Fibroblast of skin of right biceps (primary cell): ENCODE measurements at places on chromosomes 2 and 18.

DNA sequence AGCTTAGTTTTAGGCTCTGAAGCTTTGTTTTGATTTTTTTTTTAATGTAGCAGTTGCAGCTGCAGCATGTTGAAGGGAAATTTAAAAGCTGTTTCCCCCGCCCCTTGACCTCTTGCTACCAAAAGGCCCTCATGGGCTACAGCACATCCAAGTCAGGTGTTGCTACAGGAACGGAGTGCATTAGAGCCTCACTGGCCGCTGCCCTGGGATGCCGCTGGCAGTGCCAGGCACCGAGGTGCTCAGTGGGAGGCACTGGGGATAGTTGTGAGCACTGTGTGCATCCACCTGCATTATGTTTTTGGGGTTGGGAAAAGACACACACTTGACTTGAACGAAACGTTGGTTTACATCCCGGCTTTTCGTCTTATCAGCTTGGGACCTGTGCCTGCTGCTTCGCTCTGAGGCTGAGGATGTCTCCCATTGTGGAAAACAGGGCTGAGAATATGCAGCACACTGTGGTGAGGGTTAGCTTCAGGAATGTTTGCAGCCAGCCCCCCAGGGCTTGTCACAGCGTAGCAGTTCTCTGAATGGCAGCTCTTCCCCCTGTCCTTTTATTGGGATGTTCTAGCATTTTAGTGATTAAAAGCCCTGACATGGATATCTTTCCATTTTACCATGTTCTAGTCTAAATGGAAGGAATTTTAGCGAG lies 24.1 kb downstream of the DCDC2C start:
- no peak for DNase-seq

- no peak for DNase-seq
Observed at GRCh38 chr2:202636213-202636513, 1.4 kb downstream of the FAM117B start.

- DNase-seq = no peak
Observed at GRCh38 chr2:230958820-230959756, 34.0 kb upstream of the GPR55 start.

- no peak for DNase-seq
Observed at GRCh38 chr2:232456296-232457120, 555 bp downstream of the ALPI start.

DNA sequence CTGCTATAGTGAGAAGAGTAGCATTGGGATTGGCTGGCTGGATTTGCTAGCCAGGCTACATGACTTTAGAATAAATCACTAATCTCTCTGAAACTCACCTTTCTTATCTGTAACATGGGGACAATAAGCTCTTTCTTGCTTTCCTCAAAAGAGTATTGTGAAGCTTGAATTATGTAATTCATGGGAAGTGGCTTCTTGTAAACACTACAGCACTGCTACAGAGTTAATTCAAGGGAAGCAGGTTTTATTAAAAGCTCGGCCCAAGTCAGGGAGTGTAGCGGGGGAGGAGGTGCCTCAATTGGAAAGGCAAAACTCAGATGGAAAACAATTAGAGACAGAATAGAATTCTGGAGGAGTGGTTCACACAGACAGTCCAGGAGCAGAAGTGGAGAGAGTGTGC lies 100.9 kb upstream of the CELF4 start:
- no peak for DNase-seq

- no peak for DNase-seq
Observed at GRCh38 chr2:233856184-233856583, 1.8 kb upstream of the HJURP start.

DNA sequence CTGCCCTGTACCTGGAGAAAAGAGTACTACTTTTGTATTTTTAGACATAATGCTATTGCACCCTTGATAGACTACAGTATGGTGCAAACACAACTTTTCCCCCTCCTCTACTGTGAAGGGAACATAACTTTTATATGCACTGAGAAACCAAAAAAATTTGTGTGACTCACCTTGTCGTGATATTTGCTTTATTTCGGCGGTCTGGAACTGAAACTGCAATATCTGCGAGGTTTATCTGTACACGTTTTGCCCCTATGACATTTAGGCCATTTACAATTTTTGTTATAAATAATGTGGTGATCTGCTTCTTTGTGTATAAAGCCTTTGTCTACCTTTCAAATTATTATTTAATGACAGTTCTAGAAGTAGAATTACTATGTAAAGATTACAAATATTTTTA lies 34.4 kb upstream of the AAK1 start:
- no peak for DNase-seq

DNA sequence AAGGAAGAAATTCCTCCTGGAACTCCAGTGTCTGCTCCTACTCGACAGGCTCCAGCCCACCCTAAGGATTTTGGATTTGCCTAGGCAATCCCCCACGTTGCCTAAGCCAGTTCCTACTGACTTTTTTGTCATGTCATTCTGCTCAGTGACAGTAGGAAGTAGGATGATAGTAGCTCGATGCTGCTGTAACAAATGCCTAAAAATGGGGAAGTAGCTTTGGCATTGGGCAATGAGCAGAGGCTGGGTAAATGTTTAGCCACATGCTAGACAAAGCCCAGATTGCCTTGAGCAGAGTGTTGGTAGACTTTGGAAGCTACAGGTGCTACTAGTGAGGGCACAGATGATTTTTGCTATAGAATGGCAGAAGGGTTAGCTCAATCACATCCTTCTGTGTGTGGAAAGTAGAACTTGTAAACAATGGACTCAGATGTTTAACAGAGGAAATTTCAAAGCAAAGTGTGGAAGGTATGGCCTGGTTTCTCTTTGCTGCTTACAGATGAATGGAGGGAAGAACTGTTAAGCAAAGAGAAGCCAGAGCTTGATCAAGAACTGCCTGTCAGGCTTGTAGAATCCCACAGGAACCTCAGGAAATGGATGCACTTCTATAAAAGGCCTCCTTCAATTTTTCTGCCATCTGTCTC lies 154.8 kb downstream of the RNF144A start:
- DNase-seq = no peak

DNA sequence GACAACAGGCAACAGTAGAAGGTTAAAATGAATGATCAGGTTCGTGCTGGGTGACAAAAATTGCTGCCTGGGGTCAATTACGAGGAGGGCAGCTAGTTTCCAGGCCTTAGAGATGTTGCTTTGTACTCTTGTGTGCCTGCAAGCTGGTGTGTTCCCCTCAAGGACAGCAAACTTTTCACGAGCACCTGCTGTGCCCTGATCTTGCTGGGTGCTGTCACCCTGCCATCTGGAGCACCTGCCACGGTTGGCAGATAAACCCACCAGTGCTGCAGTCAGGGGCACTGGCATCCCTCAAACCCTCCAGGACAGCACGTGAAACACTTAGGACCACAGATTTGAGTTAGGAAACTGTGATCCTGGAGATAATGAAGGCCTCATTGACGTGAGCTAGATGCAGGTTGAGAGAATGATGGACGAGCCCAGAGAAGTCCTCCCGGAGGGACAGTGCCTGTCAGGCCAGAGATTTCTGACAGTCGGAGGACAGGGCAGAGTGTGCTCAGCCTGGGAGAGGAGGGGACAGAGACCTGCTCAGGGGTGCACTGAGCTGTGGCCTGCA lies 104.3 kb upstream of the RAB12 start:
- no peak for DNase-seq

- DNase-seq = no peak
Observed at GRCh38 chr18:46062781-46063180, 9.3 kb downstream of the PSTPIP2 start.

DNA sequence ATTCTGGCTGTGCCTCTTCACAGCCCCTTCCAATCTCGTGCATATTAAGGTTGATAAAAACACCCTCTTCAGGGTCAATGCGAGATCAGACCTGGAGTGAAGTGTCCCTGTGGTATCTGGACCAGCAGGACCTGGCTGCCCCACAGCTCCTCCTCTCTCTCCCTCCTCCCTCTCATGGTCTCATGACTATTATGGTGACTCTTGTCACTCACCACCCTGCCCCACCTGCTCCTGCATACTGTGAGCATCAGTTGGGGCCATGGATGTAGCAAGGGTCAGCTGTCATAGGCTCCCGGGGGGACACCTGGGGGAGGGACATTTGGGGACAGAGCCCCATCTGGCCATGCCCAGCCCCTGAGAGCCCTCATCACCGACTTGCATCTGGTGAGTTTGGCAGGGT lies 50.2 kb downstream of the ODC1 start:
- no peak for DNase-seq

GRCh38 chr2:106719222-106719621 lies 166.7 kb downstream of the ST6GAL2 start:
- no peak for DNase-seq

- no peak for DNase-seq
Observed at GRCh38 chr18:56186319-56186718, 452.1 kb downstream of the TXNL1 start.

GRCh38 chr2:33498291-33498956 lies 22.0 kb downstream of the RASGRP3 start:
- DNase-seq = no peak

GRCh38 chr2:204207866-204208265 lies 271.3 kb downstream of the ICOS start:
- DNase-seq = no peak

- no peak for DNase-seq
Observed at GRCh38 chr2:15654727-15655073, 63.0 kb downstream of the DDX1 start.

GRCh38 chr2:84924173-84925106 lies 19.0 kb downstream of the TMSB10 start:
- peak; percentile 74 for DNase-seq

DNA sequence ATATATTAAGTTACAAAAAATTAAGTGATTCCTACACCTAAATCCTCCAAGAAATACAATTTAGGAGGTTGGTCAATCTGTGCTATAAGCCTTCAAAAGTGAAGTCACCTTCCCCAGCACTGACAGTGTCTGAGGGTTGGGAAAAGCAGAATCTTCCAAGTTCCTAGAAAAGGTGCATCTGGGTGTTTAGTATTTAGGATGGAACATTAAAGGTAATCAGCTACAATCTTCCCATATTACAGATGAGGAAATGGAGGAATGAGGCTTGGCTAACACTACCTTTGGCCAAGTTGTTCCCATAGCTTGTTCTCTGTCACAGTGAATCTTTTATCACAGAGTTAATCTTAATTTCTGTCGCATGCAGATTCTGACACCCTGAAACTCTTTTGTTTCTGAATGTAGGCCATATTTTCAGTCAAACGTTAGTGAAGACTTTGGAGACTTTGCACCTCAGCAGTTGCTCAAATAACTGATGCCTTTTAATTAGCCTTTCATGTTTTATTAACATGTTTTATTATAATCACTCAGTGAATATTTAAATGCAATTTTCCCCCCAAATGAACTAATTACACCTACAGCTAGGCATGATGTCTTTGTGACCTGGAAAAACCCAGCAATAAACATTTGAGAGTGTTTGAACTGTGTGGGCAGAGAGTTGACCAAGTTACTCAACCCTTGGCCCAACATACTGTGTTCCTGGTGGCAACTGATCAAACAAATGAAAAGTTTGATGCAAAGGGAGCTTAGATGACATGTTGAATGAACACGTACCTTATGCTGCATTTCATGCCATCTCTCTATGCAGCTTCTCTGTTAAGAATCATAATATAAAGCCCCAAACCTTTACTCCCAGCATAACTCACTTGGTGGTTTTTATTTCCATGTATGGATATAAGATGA lies 17.6 kb downstream of the FN1 start:
- DNase-seq = no peak

GRCh38 chr2:180505203-180505602 lies 475.2 kb upstream of the UBE2E3 start:
- peak; percentile 17 for DNase-seq

GRCh38 chr18:79299711-79300110 lies 96.0 kb upstream of the NFATC1 start:
- no peak for DNase-seq

DNA sequence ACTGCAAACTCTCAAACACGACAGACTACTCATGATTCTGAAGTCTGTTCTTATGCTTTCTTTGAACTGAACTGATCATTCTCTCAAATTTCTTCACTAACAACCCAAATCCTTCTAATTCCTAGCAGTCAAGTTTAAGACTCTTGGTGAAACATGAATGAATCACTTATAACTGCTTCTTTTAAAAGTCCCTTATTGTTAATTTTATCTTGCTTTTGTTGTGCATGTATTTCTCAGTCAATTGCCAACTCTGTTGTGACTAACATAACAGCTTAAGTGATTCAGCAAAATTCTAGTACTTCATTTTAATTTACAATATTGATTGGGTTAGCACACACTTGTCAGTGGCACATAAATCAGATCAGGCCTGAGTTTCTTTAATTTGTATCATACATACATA lies 357.0 kb upstream of the FSIP2 start:
- no peak for DNase-seq

DNA sequence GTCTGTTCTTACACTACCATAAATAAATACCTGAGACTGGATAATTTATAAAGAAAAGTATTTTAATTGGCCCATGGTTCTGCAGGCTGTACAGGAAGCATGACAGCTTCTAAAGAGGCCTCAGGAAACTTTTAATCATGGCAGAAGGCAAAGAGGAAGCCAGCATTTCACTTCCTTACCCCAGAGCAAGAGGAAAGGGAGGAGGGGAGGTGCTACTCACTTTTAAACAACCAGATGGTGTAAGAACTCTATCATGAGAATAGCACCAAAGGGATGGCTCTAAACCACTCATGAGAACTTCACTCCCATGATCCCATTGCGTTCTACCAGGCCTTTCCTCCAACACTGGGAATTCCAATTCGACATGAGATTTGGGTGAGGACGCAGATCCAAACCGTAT lies 344.4 kb upstream of the SLC39A10 start:
- no peak for DNase-seq

DNA sequence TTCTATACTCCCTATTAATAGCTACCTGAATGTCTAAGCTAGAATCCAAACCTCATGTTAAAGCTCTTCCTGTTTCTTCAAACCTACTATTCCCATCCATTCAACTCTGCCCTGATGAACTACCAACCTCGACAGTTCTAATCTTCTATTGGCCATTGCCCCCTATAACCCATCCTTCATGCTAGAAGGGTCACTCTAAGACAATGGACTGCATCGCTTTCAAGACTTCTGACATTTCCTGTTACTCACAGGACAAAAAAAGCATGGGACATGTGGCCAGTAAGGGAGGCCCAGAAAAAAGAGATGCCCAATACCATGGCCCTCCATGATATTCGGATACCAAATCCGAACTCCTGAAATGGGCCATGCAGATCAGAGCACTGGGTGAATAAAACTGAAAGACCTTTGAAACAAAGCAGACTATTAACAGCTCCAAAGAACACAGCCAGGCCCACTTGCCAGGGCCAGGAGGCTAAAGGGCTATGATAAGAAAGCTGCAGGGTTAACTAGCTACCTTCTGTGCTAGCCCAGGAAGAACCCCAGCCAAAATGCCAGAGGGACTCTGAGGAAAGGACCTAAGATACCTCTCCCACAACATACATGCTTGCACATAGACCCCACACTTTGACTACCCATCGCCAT lies 4.5 kb downstream of the B4GALT6 start:
- no peak for DNase-seq

DNA sequence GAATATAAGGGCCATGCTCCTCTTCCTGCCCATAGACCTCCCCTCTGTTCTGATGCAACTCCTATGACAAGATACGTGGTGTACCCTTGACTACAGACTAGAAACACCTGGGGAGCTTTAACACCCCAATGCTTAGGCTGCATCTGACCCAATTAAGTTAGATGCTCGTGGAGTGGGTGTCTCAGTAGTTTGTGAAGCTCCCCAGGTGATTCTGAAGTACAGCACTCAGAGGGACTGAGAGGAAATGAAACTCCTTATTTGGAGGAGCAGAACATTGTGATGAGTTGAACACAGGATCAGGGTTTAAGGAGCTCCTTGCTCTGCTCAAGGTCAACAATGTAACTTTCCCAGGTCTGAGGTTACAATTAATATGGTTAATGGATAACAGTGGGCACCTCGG lies 80.3 kb upstream of the TTC39C start:
- DNase-seq = no peak
